Left ventricle myocardium inferior (tissue), 1 donor: ENCODE measurements at places on chromosomes 4 and X.

DNA sequence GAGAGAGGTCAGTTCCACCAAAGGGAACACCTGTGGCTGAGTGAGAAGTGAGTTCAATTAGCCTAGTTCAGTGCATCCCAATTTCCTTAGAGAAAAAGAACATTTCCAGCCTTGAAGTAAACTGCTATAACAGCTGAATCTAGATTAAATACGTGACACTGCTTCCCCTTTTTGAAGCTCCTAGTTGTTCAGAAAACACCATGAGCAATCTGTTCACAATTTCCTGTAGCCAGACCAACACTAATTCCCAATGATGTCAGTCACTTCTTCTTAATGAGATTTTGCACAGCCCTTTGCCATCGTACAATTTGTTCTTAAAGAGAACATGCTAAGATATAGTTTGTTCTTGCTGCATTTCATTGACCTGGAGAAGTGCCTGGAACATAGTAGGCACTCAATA, 144.6 kb upstream of the EDNRA start:
- DNase-seq = no peak

DNA sequence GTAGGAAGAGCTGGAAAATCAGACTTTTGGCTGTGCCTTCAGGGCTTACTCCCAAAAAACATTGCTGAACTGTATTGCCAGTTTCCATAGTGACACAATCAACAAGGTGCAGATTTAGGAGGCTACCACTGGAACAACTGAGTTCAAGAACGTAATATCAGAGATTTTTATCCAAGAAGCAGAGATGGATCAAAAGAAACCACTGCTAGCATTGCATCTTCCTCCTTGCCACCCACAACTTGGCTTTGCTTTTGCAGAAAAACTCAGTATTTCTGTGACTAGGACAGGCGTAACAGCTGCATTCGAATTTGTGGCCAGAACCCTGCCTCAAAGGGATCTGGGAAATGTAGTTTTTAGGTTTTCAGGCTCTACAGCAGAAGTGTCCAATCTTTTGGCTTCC, 27.8 kb upstream of the WDFY3 start:
- no peak for DNase-seq

- no peak for DNase-seq
Measured at GRCh38 chr4:4755306-4755705, 104.2 kb upstream of the MSX1 start.

- no peak for DNase-seq
Measured at GRCh38 chrX:13195340-13195739, 124.5 kb downstream of the ATXN3L start.

DNA sequence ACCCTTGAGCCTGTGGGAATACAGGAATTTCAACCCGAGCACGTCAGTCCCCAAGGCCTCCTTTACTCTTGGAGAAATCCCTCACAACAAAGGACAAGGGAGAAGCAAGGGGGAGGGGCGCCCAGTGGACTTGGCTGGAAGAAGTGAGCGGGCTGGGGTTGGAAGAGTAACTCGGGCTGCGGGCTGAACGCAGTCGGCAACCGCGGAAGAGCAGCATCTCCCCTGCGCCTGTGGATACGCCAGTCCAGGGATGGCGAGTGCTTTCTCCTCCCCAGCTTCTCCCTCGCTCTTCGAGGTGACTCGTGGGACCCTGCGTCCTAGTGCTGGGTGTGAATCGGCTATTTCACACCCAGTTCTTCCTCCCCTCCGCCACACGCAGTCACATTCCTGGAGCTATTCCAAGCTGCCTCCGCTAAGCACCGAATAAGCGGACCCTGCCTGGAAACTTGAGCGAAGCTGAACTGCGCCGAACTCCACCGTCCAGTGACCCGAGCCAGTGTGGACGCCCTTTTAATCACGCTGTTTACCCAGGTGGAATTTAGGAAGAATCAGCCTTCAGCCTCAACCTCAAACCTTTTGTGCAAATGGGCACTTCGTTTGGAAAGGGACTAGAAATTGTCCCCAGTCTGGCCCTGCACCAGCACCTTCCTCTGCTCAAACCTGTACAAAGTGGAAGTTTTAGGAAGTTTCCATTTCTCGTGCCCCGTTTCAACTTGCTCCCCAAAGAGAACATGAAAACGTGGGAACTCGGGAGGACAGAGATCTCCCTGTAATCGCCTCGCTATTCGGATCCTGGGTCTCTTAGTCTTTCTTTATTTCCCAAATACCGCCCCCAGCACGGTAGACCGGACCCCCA, 64.3 kb upstream of the WDR17 start:
- DNase-seq = no peak

- DNase-seq = no peak
Measured at GRCh38 chrX:71953391-71953790, 42.7 kb downstream of the NHSL2 start.

DNA sequence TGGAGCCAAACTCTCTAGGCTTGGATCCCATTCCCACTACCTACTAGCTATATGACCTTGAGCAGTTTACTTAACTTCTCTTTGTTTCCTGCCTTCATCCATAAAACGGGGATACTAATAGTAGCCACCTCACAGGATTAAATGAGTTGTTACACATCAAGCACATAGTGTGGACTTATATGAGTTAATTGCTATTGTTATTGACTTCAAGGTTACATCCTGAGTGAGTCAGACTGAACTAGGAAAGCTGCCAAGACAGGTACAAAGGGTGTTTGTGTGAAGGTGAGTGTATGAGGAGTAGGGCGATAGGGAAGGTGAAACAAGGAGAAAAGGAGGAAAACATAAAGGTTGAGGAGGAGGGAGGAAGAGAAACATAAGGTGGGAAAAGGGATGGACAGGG, 32.2 kb downstream of the TFDP3 start:
- no peak for DNase-seq

DNA sequence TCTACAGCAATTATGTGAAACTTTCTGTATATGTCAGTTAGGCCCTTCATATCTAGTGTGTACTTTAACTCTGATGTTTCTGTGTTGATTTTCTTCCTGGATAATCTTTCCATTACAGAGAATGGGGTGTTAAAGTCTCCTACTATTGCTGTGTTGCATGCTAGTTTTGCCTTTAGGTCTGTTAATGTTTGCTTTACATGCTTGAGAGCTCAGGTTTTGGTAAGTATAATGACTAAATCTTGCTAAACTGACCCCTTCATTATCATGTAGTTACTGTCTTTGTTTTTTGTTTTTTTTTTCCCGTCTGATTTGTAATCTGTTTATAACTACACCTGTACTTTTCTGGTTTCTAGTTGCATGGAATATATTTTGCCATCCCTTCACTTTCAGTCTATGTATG, 63.6 kb upstream of the UGT2B15 start:
- DNase-seq = no peak

DNA sequence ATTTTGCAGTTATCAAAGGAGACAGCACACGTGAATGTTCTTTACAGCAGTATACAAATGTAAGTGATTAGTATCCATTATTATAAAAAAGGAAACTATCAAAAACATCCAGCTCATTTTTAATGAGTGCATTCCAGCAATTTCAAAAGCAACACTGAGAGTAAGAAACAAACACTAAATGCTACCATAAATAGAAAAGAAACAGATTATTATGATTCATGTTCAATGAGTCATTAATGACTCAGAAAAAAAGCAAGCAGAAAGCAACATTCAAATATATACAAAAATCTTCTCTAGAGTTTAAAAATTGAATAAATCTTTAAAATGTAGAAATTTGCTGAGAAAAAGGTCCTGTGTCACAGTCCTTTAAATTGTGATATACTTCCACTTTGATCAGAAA, 346.5 kb upstream of the FMR1 start:
- DNase-seq = no peak

- no peak for DNase-seq
Measured at GRCh38 chrX:646228-646495, 15.6 kb downstream of the SHOX start.

GRCh38 chr4:3781193-3781886, 15.2 kb downstream of the ADRA2C start:
- DNase-seq = no peak

DNA sequence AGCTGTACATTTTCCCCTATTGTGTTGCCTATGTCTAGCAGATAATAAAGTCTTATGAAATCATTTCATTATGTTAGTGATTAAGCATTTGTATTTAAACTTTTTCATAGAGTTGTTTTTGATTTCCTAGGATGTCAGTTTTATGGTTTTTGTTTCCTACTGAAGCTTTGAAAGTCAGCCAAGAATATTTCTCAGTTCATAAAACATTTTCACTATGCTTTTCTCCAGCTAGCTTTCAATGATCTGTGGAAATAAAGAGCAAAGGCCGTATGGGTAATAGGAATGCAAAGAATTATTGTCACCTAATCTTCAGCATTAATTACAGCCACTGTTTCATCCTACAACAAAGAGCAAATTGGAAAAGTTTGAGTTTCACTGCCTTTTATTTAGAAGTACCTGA, 145.7 kb upstream of the NUDT6 start:
- no peak for DNase-seq

DNA sequence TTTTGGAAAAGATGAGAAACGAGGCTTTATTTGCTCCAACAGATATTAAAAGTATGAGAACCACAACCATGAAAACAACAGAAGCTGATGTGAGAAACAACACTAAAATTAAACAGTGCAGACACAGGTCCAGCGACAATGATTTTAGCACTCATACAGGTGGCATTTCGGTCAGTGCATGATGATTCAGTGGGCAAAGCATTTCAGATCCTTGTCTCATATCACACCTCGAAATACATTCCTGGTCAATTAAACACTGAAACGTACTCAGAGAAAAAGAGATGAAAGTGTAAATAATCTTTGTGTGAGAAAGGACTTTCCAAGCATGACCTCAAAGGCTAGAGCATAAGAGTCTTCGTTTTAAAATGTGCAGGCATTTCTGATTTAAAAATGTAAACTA, 85.2 kb downstream of the ACOX3 start:
- DNase-seq = no peak

DNA sequence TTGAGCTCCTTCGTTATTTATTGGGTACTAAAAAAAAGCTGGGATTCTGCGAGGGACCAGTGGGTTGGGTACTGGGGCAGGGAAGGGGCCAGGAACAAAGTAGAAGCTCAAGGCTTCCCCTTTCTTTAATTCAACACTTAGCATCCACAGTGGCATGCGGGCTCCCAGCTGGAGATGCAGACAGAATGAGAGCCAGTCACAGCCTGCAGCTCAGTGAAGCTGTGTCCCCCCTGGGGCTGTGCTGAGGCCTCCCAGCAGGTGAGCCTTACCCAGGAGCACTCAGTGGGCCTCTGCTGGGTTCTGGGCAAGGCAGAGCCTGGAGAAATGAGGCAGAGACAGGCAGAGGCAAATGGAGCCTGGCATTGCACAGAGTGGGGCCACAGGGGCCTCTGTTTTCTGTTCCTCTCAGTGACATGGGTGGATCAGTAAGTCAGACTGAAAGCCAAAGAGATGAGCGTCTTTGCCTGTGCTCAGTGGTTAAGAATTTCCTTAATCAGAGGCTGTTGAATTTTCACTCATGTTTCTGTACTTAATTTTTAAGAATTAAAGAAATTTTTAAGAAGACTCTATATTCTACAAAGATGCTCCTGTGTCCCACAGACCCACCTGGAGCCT, 181.4 kb upstream of the RBPJ start:
- no peak for DNase-seq

DNA sequence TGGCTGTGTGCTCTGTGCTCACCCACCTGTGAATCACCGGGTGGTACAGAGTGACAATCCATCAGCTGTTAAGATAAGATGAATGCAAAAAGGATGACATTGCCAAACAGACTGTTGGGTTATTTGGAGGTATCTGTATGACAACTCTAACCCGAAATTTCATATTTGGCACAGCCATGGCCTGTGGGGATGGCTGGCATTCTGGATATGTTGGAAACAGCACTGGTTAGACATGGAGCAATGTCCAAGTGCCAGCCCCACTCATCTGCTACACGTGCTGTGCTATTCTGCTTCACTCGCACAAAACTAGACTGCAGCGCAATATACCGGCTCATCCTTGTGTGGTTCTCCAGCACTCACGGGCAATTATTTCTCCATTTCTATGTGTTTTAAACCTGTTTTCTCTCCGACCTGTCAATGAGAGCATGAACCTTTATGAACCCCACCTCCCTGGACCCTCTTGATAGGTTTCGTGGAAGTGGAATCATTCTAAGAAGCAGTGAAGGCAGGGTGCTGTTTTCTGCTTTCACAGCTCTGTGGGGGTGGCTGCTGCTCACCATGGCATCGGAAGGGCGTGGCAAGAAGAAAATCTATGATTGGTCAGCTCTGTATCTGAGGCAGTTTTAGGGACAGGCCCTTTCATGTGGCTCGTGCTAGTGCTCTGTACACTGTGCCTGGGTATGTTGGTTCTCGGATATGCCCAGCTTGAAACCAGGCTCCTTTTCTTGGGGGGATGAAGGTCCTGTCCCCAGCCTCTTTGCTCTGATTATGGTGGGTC, 94.9 kb downstream of the ENPP6 start:
- no peak for DNase-seq

- no peak for DNase-seq
Measured at GRCh38 chrX:44828008-44828605, 15.7 kb upstream of the DUSP21 start.

GRCh38 chr4:172986114-172986513, 182.5 kb upstream of the GALNT7 start:
- no peak for DNase-seq

DNA sequence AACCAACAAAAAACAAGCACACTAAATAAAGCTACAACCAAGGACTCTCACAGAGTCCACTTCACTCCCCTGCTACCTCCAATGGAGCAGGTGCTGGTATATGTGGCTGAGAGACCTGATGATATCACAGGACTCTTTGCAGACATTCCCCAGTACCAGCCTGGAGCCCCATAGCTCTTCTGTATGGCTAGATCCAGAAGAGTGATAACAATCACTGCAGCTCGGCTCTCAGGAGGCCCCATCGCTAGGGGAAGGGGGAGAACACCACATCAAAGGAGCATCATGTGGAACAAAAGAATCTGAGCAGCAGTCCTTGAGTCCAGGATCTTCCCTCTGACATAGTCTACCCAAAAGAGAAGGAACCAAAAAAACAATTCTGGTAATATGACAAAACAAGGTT, 237.1 kb upstream of the TLL1 start:
- DNase-seq = no peak

GRCh38 chr4:152062936-152063620, 302.3 kb upstream of the GATB start:
- no peak for DNase-seq

GRCh38 chr4:17134100-17134499, 235.7 kb upstream of the LDB2 start:
- DNase-seq = no peak

GRCh38 chr4:15143551-15143950, 141.3 kb downstream of the CPEB2 start:
- DNase-seq = no peak

GRCh38 chr4:115515366-115515765, 401.9 kb upstream of the NDST4 start:
- DNase-seq = no peak

DNA sequence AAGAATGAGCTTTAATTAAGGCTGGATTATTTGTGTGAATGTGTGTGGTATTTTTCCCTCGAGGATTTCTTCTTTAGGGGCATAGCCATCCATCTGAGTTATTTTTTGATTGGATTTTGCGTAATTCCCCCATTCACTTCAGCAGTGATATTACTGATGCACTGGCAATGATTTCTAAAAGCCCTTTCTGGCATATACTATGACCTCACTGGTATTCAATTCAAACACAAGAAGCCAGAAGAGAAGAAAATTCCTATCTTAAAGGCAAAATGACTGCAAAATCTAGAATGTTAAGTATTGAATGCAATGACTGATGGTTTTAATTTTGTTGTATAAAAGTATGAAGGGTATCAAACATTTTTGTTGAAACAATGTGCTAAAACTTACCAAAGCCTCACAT, 71.1 kb upstream of the DDIT4L start:
- no peak for DNase-seq

GRCh38 chr4:15755321-15756155, 22.6 kb upstream of the CD38 start:
- DNase-seq = no peak
